ENCODE measurements at places on chromosomes 4 and X.

DNA sequence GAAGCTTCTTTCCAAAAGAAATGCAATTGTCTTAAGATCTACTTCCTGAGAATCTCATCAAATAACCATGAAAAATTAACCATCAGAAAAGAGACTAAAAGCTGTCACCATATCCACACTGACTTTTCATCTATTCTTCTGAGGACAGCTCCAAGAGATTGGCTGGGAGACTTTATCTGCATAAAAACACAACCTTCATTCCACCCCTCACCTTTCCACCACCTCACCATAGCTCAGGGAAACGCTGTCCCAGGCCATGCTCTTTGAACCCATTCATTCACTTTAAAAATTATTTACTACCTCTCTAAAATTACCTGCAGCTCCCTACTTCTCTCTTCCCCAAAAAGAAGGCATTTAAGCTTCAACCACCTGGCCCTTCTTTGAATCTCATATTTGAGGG, 2.4 kb downstream of the FAM13A start:
- DNase-seq, result no peak

GRCh38 chr4:127846061-127846460, 34.6 kb upstream of the PLK4 start:
- DNase-seq, result no peak

DNA sequence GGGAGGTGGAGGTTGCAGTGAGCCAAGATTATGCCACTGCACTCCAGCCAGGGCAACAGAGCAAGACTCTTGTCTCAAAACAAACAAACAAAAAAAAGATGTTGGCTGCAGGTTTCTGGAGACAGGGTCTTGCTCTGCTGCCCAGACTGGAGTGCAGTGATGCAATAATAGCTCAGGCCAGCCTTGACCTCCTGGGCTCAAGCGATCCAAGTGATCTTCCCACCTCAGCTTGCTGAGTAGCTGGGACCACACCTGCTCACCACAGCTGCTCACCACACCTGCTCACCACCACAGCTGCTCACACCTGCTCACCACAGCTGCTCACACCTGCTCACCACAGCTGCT, 29.9 kb upstream of the CPLX1 start:
- DNase-seq, result no peak

DNA sequence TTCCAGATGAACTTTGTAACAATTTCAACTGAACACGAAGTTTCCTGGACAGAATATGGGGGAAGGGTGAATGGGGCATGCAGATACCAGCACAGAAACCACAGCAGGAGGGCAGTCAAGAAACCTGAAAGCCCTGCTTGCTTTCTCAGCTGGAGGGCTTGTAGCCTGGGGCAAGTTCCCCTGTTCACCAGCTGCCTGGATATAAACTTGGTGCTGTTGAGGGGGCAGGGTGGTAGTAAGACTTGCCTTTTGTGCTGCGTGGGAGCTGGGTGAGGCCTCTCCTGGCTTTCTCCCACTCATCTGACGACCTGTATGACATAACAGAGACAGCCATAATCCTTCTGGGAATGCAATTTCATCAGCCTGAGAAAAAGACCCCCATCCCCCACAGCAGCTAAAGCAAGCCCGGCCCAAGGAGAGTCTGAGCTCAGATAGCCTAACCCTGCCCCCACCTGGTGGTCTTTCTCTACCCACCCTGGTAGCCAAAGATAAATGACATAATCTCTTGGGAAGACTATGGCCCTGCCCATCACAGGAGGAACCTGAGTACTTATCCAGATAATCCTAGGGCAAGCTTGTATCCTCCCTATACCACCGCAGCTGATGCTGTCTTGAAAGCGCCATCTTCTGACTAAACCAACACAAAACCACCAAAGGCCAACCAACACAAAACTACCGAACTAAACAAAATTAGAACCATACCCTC, 234.3 kb downstream of the LAS1L start:
- DNase-seq, result no peak
